ENCODE measurements at places on chromosomes 3 and 15.
A peak's percentile ranks its signal among the peaks of the same experiment; 100 is the strongest.

DNA sequence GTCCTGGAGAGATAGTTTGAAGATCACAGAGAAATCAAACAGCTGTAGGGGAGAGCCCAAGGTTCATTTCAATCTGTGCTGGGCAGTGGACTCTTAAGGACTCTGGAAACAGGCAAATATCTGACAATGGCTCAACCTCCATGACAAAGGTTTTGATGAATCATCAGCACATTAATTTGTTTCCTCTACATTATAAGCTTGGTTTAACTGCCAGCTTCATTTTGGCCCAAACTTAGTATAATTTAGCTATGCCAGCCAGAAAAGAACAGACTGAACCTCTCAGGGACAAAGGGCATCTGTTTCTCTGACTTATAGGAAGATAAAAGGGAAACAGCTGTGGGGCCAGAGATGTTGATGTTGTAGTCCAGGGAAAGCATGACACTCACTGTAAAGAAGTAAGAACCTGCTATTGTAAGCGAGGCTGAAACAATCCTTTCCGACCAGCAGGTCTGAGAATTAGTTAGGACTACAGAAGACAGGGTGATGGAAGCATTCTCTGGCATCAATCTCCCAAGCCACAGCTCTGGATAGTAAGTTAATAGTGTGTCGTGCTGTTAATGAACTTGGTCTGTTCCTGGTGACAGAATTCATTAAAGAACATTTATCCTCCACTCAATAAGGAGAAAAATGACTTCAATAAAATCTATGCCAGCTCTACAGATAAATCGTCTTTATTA is 110.1 kb downstream of the KCNMB2 start:
- DNase-seq: no peak

DNA sequence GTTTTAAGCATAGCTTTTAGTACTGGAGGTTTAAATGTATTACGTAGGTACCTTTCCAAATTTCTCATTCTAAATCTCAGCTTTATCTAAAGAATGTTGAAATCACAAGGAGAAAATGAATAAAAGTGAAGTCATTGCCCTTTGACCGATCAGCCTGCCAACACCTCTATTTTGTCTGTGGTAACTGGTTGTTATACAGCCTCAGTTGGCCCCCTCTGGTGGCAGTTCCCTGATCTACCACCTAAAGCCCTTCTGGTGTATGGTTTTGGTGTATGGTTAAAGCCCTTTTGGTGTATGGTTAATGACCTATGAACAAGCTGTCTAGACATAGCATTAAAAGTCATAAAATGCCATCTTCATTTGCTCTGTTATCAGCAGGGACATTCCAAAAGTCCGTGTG is 378.2 kb upstream of the AZI2 start:
- DNase-seq: peak; percentile 5

- no peak for DNase-seq
Measured at GRCh38 chr3:20583648-20584047, 397.6 kb upstream of the SGO1 start.

- DNase-seq: no peak
Measured at GRCh38 chr3:125319765-125320164, 55.4 kb downstream of the ZNF148 start.

DNA sequence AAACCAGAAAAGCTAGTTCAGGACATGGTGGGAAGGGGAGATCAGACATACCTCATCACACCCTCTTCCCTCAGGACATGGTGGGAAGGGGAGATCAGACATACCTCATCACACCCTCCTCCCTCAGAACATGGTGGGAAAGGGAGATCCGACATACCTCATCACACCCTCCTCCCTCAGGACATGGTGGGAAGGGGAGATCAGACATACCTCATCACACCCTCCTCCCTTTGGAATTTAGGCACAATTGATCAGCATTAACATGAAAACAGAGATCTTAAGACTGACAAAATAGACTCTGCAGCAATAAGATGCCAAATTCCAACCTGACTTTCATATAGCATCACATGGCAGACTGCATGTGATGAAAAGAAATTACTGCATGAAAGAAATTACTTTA is 412.7 kb upstream of the ZNF717 start:
- DNase-seq: no peak

DNA sequence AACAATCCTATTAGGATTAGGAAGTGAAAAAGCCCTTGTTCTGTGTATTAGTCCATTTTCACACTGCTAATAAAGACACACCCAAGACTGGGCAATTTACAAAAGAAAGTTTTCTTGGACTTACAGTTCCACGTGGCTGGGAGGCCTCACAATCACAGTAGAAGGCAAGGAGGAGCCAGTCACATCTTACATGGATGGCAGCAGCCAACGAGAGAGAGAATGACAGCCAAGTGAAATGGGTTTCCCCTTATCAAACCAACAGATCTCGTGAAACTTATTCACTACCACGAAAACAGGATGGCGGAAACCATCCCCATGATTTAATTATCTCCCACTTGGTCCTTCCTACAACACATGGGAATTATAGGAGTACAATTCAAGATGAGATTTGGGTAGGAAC is 248.2 kb upstream of the KCNMB2 start:
- DNase-seq: no peak

All from KG1 (cell line).